Stimulated activated CD8-positive, alpha-beta memory T cell treated with anti-CD3 and anti-CD28 coated beads, Interleukin-7, amount 100 ng/mL, for 48 hours (primary cell): ENCODE measurements at places on chromosomes 6 and 20.

DNA sequence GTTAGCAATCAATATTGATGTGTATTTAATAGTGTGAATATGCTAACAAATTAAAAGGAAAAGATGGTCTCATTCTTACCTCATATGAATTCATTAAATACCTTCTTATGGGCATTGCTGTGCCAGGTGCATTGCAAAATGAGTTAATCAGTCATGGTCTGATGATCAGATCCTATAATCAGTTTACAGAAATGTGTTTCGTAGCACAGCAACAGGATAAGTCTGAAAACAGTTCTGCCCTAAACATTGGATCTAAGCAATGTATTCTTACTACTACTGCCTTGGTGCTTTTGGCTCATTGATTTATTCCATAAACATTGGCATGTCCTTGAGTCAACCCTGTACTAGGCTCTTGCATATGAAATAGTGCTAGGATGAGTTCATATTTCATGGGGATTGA lies 417.0 kb upstream of the JAG1 start:
- DNase-seq, result no peak

GRCh38 chr20:51022803-51023616 lies at the start of gene KCNG1:
KCNG1 (minus strand) TSS chr20:51023107; CDS start chr20:51010338, 12,769 bp downstream.
- peak; percentile 35 for DNase-seq

DNA sequence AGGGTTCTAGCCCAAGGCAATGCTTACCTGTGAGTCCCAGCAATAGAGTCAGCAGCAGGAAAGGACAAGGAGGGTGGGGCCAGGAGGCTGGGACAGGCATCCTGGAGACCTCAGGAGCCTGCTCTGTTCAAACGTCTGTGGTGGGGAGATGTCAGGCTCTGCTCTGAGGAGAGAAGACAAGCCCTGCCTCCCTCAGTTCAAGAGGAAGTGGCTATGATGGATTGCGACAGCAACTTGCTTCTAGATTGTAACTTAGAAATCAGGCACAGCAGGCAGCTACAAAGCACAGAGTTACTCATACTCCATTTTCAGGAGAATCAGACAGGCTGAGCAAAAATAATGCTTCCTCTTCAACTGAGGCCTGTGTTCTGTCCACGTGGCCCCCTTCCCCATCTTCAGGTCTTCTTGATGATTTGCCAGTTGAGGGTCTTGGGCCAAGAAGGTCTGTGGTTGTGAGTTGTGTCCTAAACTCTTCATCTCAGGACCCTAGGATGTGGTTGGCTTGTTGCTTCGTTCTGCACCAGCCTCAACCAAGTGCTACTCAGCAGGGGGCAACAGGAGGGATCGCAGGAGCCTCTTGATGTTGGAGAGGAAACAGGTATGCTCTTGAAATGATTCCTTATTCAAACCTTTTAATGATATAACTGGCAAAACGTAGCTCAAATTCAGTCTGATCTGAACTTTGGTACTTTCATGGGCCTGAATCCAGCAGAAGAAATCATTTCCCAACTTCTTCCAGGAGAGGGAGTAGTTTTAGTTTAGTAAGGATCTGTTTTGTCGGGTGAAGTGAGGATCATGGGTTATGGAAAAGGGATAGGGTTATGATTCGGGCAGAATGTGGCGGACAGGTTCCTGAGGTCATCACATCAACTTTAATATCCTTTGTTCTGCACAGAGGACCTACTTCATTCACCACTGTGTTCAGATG lies 31.0 kb downstream of the SIRPB1 start:
- no peak for DNase-seq

GRCh38 chr20:5687884-5688283 lies 62.3 kb upstream of the SHLD1 start:
- no peak for DNase-seq

DNA sequence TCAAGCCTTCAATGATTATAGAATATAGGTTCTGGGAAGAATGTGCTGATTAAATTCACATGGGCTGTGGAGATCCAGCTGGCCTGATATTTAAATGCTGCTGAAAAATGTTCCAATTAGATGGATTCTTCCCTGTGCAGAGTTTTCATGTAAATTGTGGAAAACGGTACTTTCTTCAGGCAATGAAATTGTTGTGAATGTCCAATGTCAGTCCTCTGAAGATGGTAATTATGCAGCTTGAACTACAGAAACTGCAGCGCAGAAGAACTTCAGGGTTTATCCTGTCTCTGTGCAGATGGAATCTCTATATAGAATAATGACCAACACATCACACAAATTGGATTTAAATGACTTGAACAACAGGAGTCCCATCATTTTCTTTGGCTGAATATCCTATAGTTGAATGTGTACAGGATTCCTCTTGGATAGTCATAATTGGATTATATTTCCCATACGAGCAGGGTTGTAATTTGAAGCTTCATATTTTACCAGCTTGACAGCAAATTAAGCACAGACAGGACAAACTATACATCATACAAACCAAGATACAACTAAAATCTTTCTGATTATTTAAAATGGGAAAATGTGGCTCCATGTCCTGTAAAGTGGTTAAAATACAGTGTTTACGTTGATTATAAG lies 82.3 kb downstream of the CAP2 start:
- no peak for DNase-seq

DNA sequence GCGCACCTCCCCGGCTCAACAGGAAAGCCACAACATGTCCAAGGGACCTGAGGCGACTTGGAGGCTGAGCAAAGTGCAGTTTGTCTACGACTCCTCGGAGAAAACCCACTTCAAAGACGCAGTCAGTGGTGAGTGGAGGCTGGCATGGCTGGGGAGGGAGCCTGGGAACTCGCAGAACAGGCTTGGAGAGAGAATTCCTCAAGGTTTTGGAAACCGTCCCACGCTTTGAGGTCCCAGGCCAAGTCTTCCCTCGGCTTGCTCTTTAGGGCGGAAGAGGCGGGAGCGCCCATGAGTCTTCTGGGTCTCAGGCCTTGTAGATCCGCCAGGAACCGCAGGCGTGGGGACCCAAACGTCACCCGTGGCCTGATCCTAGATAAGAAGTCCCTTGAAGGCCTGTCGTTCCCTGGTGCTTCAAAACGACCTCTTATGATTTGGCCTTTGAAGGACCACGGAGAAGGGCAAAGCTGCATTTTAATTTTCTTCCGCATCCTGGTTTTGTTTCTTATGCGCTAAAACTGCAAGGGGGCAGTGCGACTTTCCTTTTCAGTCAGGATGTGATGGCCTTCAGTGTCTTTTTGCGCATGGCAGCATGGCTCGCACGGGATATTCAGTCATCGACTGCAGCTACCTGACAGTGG lies 2.0 kb downstream of the LAMP5 start:
- DNase-seq, result no peak

DNA sequence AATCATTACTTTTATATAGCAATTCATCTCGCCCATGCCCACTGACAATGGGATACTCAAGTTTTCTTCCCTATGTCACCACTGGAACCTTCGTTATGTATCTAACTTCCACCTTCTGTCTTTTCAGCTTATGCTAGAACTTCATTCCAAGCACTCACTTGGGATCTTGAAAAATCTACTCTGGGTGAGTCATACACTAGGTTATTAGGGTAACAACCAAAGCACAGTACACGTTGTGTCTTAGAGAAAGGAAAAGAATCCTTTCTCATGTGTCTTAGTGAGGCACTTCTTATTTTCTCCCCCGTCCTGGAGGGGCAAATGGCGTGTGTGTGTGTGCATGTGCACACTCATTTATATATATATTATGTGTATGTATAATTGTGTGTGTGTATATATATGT lies 18.3 kb upstream of the FAM162B start:
- DNase-seq, result no peak

DNA sequence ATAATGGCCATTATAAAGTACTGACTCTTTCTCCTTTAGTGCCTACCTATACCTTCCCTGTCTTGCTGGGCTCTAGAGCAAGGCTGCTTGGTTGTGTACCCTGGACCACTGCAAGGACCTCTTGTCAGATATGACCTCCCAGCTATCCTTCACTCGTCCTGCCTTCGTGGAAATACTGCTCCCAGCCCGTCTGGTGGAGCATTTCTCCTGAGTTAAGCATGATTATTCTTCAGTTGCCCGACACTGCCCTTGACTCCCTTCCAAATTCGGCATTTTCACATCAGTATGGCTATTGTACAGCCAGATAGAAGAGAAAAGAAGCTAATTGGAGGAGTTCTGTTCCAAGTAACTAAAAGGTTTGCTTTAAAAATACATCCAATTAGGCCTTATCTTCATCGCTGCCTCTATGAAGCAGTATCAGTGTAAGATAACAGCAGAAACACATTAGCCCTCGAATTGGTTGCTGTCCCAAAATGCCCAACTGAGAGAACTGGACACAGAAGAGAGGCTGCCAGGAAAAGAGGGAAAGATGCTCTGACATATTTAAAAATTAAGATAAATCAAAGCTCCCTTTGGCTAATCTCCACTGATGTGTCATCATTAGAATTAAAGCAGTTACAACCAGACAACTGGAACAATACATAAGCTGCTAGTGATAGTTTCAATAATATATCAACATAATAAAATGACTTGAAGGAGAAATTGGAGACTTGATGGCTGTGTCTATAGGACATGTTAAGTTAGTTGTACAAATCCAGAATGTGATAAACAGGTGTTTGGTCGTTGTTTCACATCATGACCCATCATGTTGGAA lies 54.4 kb downstream of the OPRM1 start:
- no peak for DNase-seq

DNA sequence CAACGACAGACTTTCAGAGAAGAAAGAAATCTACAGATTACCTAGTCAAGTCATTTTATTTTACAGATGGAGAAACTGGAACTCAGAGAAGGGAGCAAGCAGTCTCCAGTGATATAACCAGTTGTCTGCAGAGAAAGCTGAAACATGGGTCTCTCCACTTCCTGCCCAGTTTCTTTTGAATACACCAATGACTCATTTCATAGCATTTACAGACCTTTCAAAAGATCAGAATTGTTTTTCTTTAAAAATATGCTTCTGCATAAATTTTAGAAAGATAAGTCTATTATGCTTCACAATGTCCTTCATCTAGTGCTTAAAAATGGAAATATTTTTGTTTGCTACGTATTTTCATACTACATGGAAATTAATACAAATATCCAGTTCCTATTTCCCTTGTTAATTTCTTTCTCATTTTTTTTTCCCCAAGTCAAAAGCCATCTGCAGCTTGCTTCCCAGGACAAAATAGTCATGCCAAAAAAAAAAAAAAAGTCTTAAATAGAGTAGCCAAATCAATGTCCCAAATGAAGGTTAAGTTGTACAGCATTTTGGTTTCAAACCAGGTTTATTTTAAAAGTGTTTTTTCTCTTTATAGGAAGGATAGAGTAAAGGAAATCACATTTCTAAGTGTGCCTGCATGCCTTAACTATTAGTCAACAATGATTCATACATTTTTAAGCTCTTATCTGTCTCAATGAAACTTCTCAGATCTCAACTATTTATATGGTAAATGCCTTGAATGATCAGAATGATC lies 36.9 kb downstream of the ARHGAP18 start:
- DNase-seq, result no peak
